Vagina (tissue), 2 donors: ENCODE measurements at places on chromosomes 1 and 21.

GRCh38 chr1:203839081-203839480 lies 22.3 kb upstream of the SNRPE start:
- no peak for DNase-seq

GRCh38 chr1:229295745-229296144 lies 24.8 kb downstream of the RAB4A start:
- no peak for DNase-seq

DNA sequence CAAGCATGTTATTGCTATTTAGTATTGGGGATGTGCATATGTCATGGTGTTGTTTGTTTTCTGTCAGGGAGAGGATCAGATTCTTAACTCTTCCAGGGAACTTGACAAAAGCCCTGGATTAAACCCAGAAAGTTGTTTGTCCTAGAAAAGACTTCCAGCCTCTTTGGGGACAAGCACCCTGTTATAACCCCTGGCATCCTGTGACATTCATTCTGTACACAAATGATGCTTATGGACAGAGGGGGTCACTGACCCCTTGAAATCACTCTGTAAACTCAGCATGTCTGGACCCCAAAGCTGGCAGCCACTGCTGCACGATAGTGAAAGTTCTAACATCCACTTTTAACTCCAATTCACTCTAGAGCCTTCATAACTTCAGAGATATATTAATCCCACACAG lies 81.2 kb downstream of the PROX1 start:
- no peak for DNase-seq

DNA sequence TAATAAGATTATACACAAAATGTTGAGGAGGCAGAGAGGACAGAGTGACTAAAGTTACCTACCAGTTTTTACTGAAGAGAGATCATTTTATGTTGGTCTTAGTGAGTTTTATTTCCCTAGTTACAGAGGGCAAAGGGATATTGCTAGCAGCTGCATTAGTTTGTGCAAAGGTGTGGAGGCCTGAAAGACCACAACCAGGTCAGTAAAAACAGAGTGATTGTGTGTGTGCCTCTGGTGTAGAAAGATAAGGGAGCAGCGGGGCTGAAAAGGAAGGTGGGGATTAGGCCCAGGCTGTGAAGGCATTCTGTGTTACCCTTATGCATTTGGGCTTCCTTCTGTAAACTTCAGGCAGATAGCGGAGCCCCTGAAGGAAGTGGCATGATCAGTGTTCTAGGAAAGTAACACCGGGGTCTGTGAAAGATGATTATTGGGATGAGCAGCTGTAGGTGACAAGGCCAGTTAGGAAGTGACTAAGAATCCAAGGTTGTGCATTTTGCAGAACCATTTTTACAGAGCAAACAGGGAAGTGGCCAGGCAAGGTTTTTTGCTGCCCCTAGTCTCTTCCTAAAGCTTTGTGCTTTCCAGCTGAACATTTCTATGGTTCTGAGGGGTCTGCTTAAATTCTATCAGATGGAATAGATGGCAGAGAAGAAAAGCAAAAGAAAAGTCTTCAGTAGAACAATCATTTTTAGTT lies 3.7 kb downstream of the GADD45A start:
- DNase-seq: no peak

DNA sequence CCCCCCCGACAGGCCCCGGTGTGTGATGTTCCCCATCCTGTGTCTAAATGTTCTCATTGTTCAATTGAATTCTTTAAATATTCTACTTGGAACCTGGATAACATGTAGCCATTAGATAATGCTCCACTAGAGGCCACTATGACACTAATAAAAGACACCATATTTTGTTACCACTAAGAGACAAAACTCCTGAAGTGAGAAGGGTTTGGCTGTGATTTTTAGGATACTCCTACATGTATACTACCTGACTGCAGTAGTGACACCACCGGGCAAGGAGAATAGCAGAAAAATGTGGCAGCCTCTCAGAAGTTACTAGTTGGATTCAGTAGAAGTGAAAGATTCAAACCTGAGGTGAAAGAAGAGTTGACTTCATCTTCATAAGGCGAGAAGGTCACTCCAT lies 36.0 kb downstream of the F5 start:
- DNase-seq: no peak

DNA sequence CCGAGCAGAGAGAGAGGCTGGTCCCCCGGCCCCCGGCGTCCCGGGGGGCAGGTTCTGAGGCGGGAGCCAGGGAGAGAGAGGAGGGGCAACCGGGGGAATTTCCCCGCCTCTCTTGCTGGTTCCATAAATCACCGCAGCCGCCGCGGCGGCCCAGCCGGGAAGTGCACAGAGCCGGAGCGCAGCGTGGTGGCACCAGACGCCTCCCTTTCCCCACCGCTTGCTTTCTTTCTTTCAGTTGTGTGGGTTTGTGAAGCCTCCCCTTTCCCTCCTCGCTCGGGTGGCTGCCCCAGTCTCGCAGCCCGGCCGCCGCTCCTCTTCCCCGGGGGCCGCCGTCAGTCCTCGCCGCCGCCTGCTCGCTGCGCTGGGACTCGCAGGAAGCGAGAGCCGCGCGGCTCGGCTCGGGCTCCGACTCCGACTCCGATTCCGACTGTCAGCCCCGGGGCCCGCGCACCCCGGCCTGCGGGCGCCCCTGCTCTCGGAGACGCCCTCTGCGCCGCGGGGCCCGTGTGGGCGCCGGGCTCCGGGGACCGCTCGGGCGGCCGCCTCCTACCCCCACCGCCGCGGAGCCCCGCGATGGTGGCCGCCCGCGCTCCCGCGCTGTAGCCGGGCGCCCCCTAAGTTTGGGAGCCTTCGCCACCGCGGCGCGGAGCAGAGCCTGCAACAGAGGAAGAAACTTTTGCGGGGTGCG lies at the start of gene CACHD1:
Gene CACHD1, plus strand, starts transcription at position 153 of the 688 bp plus-strand sequence. CDS start 616 bp downstream, outside the sequence.
- no peak for DNase-seq

- no peak for DNase-seq
Observed at GRCh38 chr1:147169171-147169570, 3.1 kb downstream of the PRKAB2 start.

- DNase-seq: no peak
Observed at GRCh38 chr1:198175423-198176170, 18.8 kb downstream of the NEK7 start.

- no peak for DNase-seq
Observed at GRCh38 chr1:10832703-10833102, 36.3 kb upstream of the CASZ1 start.

- no peak for DNase-seq
Observed at GRCh38 chr1:225494789-225495359, 67.0 kb upstream of the LBR start.

DNA sequence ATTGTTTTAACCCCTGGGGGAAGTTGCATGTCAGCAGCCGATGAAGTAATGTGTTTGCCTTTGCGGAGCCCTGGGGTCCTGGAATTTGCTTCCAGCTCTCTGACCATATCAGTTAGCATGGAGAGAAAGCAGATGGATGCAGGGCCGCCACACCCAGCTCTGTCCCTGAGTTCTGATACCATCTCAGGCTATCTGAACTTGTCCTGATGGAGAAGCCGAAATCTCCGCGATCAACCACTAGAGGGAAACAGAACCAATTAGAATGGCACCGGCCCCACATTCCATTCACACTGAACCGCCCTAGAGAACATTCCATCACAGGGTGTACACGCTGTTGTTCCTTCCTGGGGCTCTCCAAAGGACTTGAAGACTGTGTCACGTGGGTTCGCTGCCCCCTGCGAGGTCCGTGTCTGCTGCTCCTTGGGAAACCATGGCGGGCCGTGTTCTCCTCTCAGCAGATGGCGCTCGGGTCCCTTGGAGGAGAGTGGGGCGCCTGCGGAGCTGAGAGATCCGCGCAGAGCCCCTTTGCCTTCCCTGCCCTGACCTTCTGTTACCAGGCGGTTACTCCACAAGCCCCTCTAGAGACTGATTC lies 75.4 kb downstream of the ABCA4 start:
- no peak for DNase-seq

GRCh38 chr1:87249803-87250202 lies 78.9 kb upstream of the LMO4 start:
- no peak for DNase-seq

GRCh38 chr1:114740331-114740730 lies 17.5 kb downstream of the CSDE1 start:
- DNase-seq: no peak

GRCh38 chr1:163933437-163933836 lies 611.7 kb downstream of the NUF2 start:
- DNase-seq: no peak
